MG63 (cell line): ENCODE measurements at places on chromosomes 7 and 10.

- peak; percentile 91 for DNase-seq
Observed at GRCh38 chr10:122062831-122063674, 74.1 kb downstream of the TACC2 start.

DNA sequence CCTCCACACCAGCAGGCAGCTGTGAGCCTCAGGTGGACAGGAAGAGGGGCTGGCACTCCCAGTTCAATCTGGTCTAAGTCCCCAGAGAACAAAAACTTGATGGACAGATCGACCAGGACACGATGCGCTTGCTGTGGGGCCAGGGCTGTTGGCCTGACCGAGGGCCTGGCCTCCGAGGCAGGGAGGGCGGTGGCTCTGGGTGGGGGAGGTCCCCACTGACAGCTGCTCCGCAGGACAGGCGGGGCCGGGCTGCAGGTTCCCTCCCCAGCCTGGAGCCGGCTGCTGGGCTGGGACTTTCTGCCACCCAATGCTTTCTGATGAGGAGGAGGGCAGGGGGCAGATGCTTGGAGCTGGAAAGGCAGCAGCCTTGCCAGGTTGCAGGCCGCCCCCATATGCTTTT is 37.4 kb upstream of the ADGRA1 start:
- no peak for DNase-seq

DNA sequence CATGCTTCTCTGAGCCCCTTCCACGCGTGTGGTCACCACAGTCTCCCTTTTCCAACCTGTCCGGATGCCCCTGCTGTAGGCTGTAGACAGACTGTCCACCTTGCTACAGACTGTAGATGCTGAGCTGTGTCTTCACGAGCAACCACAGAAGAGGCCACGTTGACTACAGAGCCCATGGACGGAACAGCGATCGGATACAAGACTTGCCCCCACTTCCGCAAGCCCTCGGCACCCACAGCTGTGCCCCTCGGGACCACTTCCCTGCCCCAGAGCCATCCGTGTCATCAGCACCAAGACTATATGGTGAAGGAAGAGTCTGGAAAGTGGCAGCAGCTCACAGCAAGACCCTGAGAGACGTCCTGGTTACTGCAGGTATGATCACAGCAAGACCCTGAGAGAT is 491.4 kb downstream of the DNAJB6 start:
- no peak for DNase-seq

GRCh38 chr7:70635633-70636032 is 496.3 kb upstream of the GALNT17 start:
- DNase-seq: no peak

- DNase-seq: no peak
Observed at GRCh38 chr10:86341361-86341811, 25.2 kb downstream of the GRID1 start.

DNA sequence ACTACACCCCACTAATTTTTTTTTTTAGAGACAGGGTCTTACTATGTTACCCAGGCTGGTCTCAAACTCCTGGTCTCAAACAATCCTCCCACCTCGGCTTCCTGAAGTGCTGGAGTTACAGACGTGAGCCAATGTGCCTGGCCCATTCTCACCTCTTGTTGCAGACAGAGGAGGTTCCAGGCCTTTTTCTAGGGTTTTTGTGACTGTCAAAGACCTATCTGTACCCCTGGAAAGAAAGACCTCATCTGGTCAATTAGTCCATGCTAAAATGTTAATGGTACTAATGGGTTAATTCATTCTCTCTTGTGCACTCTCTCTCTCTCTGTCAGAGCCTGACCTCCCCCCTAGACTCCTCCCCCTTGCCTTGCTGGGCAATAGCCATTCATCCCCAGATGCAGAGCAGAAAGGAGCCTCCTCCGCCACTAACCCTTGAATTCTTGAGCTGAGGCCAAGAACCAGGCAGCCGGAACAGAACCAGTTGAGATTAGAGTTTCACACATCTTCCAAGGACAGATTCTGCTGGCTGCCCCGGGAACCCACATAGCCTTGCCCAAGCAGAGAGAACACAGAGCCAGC is 209.7 kb downstream of the SKIDA1 start:
- DNase-seq: peak; percentile 74

- DNase-seq: no peak
Observed at GRCh38 chr7:155872678-155873369, 60.6 kb upstream of the SHH start.
